ENCODE measurements at places on chromosomes 16 and 17.

DNA sequence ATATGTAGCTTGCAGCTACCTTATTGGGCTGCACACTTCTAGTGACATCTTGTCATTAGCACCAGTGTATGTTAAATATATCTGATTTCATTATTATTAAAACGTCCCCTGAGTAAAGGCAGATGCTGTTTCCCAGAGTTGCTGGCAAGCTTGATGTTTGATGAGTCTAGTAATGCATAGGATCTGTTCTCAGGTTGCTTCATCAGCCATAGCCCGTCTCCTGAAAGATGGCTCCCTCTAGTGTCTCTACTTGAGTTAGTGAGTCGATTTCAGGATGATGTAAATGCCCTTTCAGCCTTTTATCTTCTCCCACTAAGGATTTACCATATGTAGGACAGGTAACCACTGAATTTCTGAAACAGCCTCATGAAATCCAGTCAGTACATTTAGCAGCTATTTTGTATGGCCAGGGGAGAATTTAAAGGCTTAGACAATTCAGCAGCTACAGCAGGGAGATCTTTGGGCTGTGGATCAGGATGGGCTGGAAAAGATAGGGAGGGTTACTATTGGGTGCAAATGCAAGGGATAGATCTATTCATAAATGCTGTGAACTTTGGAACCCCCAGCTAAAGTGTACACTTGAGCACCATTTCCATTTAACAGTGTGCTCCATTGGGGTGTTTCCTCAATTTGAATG, 376.3 kb downstream of the CNTNAP4 start:
- peak; percentile 69 for DNase-seq

GRCh38 chr16:450385-450784, 24.9 kb downstream of the RAB11FIP3 start:
- DNase-seq = no peak

DNA sequence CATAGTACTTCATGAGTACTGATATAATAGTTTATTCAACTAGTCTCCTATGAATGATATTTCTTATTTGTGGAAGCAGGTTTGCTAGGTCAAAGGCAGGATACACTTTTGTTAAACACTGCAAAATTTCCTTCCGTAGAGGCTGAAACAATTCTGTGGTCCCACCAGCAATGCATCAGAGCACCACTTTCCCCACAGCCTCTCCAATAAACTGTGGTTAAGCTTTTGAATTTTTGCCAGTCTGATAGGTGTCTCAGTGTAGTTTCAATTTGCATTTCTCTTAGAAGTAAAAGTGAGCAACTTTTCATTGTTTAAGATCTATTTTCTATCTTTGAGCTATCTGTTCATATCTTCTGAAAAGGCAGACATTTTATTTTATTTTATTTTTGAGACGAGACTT, 36.4 kb upstream of the CORO6 start:
- no peak for DNase-seq

DNA sequence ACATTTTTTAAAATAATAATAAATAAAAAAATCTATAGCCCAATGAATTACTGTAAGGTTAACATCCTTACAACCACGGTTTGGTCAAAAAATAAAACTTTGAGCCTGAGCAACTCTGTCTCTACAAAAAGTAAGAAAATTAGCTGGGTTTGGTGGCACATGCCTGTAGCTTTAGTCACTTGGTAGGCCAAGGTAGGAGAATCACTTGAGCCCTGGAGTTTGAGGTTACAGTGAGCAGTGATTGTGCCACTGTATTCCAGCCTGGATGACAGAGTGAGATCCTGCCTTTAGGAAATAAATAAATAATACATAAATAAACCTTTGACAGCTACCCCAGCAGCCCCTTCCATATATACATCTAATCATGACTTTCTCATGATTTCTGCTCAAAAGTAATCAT, 26.9 kb upstream of the PHAF1 start:
- no peak for DNase-seq

DNA sequence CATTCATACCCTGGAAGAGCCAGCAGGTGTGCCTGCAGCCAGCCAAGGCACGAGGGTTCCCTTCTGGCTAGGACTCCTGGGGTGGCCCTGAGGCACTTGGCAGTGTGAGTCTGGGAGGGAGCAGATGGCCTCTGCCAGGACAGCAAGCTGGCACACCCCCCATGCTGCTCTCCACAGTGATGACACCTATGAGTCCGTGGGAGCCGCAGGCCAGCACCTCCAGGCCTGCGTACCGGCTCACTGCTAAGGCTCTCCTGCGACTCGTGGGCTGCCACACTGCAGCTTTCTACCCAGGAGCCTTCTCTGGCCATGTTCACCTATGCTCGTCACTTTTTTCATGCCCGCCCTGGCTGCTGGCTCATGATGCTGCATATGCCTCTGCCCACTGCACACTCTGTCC, 68.1 kb downstream of the NDEL1 start:
- DNase-seq = no peak

GRCh38 chr17:35890774-35891155, 10.6 kb upstream of the CCL5 start:
- DNase-seq = no peak

- no peak for DNase-seq
Observed at GRCh38 chr16:71985262-71985974, 14.8 kb downstream of the PKD1L3 start.
